ENCODE measurements at places on chromosomes 7 and 10.

DNA sequence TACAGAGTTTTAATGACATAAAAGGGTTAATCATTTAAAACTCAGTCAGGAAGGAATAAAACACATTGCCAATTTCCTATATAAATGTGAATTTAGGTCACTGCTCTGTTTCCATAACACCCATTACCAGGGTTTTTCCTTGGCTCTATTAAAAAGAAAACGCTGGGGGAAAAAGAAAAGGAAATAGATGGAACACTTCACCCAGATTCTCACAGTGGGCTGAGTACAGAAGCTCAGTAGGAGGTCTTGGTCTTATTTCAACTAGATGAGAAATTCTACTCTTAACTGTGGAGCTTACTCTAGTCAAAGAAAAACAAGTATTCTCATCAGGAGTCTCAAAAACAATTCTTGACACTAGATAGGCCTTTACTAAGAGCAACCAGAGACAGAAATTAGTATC is 36.5 kb downstream of the GLUD1 start:
- DNase-seq = no peak

- DNase-seq = no peak
These were observed 108.3 kb upstream of the FEZF1 start for GRCh38 chr7:122412883-122413282.

- DNase-seq = no peak
These were observed 53.0 kb upstream of the ABCB5 start for GRCh38 chr7:20562461-20562860.

DNA sequence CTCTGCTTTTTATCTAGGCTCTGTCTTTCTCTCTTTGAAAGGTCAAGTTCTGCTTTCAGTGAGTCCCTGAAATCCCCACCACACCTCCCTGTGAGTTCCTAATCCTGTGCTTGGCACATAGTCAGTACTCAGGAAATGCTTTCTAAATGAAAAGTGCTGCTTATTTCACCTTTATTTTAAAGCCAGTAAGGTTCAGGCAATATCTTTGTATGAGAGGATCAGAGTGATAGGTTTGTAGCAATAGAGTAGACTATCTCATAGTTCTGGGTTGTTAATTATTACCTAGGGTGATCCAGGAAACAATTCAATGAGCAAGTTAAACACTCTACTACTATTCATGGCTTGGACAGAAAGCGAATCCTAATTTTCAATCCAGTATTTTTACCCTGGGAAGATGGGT is 7.4 kb upstream of the LAMB1 start:
- no peak for DNase-seq

- peak; percentile 60 for DNase-seq
These were observed 12.7 kb downstream of the EBF3 start for GRCh38 chr10:129951101-129951969.

GRCh38 chr10:50635286-50635685 is 11.5 kb upstream of the SGMS1 start:
- DNase-seq = no peak

DNA sequence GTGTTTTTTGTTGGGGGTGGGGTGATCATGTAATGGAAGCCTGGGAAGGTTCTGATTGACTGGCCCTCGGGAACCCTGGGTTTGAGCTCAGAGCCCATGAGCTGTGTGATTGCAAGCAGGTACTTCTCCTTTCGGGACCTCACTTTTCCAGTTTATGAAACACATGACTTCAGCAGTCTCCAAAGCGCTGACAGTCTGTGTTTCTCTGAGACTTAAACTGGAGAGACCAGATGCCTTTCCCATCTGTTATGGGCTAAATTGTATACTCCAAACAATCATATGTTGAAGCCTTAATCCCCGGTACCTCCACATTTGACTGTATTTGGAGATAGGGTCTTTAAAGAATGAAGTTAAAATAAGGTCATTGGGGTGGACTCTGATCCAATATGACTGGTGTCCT is 493.6 kb downstream of the GALNT17 start:
- no peak for DNase-seq

DNA sequence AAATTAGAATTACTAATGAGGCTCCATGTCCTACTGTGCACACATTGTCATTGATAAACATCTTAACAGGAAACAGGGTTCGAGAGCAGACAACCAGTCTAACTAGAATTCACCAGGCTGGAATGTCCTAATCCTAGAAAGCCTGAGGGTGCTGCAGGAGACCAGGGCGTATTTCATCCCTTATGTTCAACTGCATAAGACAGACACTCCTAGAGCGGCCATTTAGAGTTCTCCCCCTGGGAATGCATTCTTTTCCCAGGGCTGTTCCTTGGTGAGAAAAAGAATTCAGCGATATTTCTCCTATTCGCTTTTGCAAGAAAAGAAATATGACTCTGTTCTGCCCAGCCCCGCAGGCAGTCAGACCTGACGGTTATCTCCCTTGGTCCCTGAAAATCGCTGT is 486.0 kb downstream of the REEP3 start:
- DNase-seq = no peak

GRCh38 chr10:17353568-17354300 is 100.7 kb downstream of the ST8SIA6 start:
- DNase-seq = no peak

DNA sequence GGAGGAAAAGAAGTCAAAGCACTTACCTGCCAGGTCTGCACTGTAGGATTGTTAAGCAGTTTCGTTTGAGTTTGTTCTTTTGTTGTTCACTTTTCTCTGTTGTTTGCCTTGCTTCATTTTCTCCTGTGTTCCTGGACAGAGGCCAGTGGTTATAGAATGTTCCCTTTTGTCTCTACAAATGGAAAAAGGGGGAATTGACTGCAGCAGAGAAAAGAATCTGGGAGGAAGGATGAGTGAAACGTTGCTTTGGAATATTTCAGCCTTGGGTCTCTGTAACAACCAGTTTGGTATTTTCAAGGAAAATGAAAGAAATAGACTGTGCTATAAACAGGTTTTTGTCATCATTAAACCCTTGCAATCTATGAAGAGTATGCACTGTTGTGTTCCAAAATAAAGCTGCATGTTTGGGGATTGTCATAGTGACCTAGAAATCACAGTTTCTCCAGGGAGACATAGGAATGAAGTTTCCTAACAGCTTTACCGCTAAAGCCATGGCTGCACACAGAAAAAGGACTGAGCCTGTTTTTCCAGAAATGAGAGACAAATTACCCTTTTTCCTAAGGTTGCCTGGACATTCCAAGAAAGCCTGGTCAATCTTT is 60.8 kb upstream of the HABP2 start:
- DNase-seq = no peak

DNA sequence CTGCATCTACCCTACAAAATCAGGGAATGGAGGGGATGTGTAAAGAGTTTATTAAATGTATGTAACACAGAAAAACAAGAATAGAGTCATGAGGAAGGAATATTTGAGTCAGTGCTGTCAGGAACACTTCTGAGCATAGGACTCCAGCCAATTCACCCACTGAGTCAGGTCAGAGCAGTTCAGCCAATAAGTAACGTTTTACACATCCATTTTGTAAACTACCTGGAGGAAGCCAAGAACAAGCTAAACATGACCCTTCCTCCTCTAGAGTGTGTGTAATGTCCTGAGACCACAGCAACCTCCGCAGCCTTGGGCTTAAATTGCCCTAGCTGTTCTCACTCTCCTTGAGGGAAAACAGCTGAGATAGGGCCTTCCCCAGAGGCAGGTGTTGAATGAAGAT is 691.5 kb upstream of the LRRN3 start:
- no peak for DNase-seq

- DNase-seq = no peak
These were observed 23.8 kb downstream of the ZMIZ2 start for GRCh38 chr7:44772440-44772839.

DNA sequence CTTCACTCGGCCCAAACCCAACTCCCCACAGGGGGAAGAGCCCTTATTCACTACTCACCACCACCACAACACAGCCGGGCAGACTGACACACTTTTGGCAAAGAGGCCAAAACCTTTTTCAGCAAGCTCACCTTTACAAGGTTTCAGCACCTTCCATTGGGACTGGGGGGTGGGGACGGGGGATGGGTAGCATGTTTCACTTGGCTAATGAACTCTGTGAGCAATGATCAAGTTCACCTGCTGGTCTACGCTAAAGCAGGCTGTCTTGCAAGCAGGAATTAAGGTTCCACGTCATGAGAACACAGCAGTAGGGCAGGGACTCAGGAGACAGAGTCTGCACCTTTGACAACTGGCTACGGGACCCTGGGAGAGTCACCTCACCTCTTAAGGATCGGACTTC is 7.0 kb downstream of the FAM53B start:
- DNase-seq = no peak

- DNase-seq = no peak
These were observed 16.7 kb upstream of the C10orf71 start for GRCh38 chr10:49282306-49282705.

GRCh38 chr7:18754766-18755165 is 259.2 kb downstream of the HDAC9 start:
- DNase-seq = no peak

DNA sequence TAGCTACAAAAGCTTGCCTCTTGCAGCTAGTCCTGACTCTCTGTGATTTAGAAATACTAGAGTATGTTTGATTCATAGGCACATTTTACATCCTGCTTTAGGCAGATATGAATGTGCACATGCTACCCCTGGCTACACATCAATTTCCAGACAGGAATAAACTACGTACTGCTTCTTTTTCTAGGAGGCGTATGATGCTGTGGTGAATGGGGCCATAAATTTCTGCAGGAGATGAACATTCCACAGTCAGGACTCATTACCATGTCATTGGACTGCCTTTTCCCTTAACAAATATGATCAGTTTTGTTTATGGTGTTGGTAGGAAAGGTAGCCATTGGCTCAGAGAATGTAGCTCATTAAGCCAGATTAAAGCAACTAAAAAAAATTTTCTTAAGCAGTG is 50.1 kb upstream of the IFRD1 start:
- DNase-seq = no peak

DNA sequence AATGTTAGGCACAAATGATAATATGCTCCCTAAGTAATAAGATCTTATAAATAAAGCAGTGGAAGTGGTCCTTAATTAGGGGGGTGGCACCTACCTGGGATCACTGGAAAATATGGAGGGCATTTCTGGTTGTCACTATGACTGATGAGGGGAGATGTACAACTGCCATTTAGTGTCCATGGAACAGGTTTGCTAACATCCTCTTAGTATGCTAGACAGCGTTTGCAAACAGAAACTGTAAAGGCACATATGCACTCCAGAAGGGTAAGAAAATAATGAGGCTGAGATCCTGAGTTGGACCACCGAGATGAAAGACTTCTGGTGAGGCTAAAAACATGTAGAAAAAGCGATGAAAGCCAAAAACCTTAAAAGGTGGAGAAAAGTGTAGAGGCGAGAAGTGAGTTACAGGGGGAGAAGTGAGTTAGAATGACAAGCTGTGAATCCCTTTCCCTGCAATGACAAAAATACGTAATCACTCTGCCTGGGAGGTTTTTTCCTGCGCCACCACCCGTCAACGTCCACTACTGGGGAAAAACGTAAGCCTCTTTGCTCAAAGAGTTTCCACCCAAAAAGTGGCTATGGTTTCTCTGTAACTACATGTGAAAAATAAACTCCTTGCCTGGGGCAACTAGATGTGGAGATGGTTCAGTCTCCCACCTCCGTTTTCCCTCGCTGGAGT is 767 bp downstream of the KRIT1 start:
- DNase-seq = no peak

DNA sequence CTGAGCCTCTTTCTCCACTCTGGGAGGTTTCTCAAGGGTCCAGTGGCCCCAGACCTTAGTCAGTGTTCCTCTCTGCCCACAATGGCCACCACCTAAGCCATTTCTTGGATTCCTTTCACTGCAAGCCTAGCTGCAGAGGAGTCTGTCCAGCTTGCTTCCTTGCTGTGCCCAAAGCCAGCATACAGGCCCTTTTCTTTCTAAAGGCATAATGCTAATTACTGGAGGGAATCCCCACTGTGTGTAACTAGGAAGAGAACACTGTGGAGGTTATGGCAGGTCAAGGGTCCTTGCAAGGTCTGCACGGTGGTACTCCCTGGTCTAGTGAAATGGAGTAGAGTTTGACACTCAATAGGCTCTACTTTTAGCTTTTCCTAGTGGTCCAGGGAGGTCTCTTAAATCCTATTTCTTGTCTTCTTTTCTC is 70.4 kb upstream of the CC2D2B start:
- DNase-seq = no peak

GRCh38 chr7:50333221-50333651 is 28.7 kb downstream of the IKZF1 start:
- no peak for DNase-seq

- no peak for DNase-seq
These were observed 7.4 kb downstream of the TSPAN14 start for GRCh38 chr10:80461208-80462183.

- no peak for DNase-seq
These were observed 10.9 kb downstream of the OGDHL start for GRCh38 chr10:49751216-49751615.

DNA sequence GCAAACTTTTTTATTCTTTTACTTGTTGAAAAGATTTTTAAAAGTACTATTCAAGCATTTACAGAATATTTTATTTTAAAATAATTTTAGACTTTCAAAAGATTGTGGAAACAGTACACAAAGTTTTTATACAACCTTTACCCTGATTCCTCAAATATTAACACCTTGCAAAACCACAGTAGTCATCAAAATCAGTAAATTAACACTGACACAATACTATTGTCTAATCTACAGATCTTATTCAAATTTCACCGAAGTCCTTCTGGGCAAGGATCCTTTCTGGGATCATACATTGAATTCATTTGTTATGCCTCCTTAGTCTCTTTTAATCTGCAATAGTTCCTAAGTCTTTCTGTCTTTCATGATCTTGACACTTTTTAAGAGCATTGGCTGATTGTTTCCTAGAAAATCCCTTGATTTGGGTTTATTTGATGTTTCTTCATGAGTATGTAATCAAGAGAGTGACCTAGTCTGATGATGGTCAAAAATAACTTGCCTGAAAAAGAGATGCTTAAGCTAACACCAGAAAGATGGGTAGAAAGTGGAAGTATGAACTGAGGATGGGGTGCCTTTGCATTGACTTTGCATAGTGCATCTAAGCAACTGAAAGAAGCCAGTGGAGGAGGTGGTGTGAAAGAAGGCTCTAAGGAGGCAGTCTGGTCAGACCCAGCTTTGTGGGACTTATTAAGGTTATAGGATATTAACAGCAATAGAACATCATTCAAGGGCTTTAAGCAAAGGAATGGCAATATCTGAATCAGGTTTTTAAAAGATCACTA is 9.7 kb downstream of the STAMBPL1 start:
- no peak for DNase-seq

All from DMS153 (cell line).